ENCODE measurements at places on chromosomes 16 and 17. TPM values are rescaled to one million over a fixed set of nuclear protein-coding genes. Genes with fewer than 3 reads are reported as not detected.

DNA sequence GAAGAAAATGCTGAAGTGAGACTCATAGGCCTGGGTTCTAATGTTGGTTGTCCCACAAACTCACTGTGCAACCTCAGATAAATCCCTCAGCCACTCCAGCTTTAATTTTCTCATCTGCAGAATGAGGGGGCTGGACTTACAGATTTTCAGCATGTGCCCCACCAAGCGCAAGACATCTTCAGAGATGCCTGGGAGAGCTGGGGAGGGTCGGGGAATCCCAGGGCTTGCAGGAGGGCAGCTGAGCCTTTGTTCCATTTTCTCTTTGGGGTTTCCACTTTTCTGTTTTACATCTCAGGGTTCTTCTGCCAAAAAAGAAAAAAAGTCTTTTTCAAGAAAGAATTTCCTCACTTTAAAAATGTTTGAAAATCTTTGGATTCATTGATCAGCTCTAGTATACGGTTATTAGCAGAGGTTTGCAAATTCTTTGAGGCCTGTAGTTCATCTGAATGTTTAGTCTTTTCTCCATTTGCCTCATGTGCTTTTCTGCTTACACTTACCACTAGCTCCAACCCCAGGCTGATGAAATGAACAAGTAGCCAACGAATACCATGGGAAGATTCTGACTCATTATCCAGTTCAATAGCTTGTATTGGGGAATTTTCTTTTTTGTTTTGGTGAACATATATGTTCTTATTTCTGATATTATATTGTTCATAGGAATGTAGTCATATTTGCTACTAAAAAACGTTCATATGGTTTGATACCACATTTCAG lies 56.4 kb downstream of the CHD9 start:
- DNase-seq: peak; percentile 60

GRCh38 chr17:21399474-21400186 lies 23.5 kb downstream of the KCNJ12 start:
- no peak for DNase-seq

- DNase-seq: no peak
These were observed 40.2 kb downstream of the OSBPL7 start for GRCh38 chr17:47781397-47781796.

DNA sequence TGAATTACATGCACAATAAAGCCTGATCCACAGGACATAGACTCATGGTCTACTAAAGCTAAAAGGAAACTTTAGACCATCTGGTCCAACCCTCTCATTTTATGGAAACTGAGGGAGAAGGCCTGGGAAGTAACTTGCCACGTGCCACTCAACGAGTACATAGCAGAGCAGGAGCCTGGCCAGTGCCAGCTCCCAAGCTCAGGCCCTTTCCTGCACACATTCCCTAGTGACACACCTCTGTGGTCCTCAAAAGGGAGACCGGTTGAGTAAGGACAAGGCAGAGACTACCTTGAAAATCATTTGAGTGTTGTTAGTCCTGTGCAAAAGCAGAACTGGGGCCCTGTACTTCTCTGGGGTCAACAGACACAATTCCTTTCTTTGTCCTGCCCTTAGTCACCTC lies 2.8 kb downstream of the CCL4L2 start:
- no peak for DNase-seq

DNA sequence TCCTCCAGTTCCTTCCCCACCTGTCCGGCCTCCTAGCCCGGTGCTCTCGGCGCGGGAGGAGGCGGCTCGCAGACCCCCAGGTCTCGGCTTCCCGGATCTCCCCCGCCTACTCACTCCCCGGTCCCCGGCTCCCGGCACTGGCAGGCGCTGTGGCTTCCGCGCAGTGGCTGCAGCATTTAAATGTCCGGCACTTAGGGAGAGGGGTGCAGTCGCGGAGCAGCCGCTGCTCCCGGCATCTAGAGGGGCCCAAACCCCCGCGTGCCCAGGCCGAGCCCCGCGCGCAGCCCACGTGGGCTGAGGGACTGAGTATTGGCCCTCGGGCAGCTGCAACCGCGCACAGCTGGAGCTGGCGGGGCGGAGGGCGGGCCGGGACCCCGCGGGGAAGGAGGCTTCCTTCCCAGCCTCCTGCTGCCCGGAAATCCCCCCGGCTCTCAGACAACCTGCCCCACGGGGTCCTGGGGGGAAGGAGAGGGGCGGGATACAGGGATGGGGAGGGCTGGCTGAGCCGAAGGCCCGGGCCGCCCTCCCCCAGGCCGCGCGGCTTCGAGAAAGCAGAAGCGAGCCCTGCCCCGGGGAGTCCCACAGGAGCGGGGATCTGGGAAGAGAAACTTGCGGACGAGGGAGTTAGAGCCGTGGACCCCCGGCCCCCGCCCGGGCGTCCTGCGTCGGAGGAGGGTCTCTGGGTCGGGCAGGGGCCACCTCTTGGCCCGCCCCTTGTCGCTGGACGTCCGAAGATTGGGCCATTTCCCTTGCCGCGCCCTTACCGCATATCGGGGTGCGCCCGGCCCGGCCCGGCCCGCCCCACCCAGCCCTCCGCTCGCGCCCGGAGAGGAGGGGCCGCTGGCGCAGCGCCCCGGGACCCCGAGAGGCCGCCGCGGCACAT lies at the start of gene MMP25:
Gene MMP25 (plus strand): TSS at position 804 of the 883 bp plus-strand sequence. CDS start 357 bp downstream, outside the sequence.
- DNase-seq: no peak

DNA sequence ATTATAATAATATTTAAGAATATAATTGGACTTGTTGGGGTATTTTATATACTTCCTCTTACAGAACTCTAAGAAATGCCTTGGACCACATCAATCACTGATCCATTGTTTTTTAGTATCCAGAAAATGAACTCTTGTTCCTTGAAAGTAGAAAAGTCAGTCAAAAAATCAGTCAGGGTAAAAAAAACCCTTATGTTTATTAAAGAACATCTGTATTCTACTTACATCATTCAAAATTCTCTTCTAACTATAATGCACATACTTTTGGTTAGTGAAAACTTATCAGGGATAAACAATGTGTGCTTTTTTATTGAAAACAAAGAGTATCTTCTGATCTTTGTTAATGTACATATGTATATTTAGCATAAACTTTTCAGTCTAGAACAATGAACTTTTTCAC lies 23.5 kb upstream of the CDR2 start:
- DNase-seq: no peak

GRCh38 chr16:54090602-54091001 lies 196.0 kb downstream of the IRX3 start:
- no peak for DNase-seq

- no peak for DNase-seq
These were observed 33.6 kb upstream of the MED13 start for GRCh38 chr17:62098623-62099231.

GRCh38 chr16:11128211-11129141 lies 127.5 kb downstream of the SOCS1 start:
- DNase-seq: peak; percentile 54

The CD300H gene
- total RNA-seq: not detected

The APOBR gene
- total RNA-seq: under 0.01 TPM

Measured in fibroblast of lung (primary cell).